T-helper 1 cell (primary cell): ENCODE measurements at places on chromosomes 6 and 20.

- DNase-seq, result no peak
Observed at GRCh38 chr6:7426447-7427169, 37.0 kb downstream of the RIOK1 start.

- peak; percentile 56 for DNase-seq
Observed at GRCh38 chr20:41617059-41617901, 897 bp downstream of the CHD6 start.

DNA sequence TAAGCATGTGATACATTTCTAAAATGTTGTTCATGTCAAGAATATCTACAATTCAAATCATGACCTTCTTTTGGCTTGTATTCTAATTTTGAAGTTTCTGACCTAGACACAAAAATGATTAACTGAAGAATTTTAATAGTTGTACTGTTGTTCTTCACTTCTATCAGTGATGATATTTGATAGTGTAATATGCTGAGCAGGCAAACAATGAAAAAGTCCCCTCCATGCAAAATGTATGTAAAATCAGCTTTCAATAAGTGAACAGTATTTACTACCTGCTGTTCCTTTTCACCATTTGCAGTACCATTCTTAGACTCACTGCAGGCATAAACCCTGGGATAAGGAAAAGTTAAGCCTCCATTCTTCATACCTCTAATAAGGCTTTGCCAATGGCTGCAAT lies 201.5 kb downstream of the LAMA2 start:
- DNase-seq, result no peak

DNA sequence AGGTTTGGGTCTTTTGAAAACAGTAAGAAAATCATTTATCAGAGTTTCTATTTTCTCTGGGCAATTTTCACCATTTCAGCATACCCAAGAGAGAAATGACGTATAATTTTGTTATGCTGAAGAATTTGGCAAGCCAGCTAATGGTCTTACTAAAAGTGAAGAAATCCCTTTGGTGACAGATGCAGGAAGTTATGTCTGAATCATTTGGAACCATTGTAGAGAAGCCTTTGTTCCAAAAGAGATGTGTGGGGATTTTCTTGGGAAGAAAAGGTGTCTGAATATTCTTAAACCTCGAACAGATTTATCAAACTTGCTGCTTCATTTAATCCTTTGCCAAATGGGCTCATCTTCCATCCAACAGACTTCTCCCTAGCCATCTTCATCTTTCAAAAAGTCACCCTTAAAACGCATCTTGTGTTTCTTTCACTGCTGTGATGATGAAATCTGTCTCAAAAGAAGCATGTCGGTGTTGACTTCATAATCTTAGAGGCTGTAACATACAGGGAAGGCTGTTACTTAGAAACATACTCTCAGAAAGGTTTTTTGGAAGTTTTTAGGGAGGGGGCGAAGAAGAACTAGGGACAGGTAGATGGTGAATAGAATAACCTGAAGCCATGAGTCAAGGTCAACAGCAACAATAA lies 39.5 kb downstream of the CITED2 start:
- DNase-seq, result no peak

DNA sequence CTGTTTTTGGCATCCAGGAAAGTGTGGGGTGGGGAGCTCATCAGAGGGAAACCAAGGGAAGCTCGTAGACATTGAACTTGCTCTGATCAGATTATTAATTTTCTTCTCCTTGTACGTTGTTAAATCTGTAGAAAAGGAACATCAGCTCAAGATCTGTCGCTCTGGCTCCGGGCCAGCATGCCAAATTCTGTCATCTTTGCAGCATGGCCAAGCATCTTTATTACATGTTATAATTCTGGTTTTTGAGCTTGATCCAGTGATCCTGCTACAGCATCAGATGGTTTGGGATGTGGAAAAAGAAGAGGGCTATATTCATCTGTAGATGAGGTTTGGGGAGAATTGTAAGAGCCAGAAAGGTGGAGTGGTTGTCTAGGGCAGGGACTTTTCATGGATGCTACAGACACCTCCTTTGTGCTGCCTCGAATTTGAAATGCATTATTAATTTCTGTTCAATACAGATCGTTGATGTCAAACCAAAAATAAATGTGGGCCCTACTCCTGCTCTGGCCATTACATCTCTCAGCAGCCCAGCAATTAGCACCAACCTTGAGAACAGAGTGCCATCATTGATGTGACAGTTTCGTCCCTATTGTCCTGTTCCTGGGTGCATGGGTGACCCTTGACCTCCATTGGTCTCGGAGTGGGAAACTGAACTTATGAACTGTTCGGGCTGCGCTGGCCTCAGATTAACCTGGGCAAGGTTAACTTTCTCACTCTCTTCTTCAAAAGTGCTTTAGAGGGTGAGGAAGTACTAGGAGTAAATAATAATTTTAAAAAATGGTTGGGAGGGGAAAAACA lies 250.8 kb downstream of the SOX4 start:
- no peak for DNase-seq

- no peak for DNase-seq
Observed at GRCh38 chr6:107656401-107656800, 166.5 kb downstream of the SOBP start.

DNA sequence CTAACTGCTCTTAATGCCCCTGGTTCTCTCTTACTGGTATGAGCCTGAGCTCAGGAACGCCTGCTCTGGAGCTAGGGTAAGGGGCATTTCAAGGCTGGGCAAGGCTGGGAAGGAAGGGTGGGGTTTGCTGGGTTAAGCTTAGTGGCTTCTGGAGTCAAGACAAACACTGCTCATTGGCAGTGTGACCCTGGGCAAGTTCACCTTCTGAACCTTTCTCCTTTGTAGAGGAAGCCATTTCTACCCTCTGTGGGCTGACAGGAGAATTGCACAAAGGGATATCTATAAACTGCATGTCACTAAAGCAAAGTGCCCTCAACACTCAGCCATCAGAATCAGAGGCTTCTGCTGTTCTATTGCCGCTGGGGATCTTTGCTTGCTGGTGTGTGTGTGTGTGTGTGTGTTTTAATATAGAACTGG lies 20.3 kb upstream of the LRRN4 start:
- no peak for DNase-seq

DNA sequence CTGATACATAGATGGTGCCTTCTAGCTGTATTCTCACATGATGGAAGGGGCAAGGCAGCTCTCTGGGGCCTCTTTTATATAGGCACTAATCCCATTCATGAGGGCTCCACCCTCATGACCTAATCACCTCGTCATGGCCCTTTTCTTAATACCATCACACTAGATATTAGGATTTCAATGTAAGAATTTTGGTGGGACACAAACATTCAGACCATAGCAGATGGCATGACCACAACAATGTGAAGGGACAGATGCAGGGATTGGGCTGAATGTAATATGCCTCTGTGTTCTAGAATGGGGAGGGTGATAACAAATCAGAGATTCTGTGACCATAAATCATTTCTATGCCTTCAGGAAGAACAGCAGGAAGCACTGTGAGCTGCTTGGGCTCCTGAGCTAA lies 145.8 kb downstream of the LCA5 start:
- DNase-seq, result no peak

DNA sequence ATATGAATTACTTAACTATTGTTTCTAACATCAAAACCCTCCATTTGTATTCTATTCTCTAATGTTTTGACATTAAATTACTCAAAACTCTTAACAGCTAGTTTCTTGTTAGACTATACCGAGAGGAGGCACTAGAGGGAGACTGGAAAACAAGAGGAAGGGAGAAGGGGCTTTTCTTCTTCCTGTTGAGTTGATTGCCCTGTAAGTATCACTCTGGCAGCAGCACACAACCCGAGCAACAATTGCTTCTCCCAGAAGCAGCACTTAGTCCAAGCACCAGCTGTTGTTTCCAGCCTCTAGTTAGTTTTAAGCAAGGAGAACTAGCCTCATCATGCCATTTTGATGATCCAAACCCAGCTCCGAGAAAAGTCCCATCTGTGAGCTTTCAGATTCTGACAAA lies 603.8 kb downstream of the PRKN start:
- no peak for DNase-seq

- DNase-seq, result no peak
Observed at GRCh38 chr6:34143884-34144580, 1.9 kb downstream of the GRM4 start.

DNA sequence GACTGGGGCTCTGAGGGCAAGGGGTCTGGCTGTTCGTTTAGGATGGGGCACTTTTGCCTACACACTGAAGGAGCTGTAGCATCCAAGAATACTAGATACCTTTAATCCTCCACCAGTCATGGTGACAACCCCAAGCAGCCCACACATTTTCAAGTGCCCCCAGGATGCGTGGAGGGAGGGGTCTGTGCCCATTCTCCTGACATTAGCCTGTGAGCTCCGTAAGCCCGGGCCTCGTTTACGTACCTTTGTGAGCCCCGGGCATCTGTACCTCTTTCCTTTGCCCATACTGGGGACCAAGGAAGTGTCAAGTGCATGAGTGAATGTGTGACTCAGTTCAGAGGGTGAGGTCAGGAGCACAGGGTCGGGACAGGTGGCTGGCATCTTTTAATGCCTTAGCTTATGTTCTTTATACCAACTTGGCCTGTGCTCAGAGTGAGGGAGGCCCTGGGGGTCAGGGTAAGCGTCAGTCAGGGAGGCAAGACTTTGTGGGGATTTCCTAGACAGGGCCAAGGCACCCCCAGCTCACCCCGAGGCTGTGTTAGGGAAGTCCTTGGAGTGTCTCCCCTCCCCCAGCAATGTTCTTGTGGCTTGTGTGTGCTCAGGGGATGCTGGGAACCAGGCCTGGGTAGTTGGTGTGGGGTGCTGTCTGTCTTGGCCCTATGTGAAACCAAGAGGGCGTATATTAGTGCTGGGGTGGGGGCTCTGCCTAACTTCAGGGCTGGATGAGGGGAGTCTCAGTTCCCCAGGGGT lies 12.9 kb downstream of the VEGFA start:
- no peak for DNase-seq

DNA sequence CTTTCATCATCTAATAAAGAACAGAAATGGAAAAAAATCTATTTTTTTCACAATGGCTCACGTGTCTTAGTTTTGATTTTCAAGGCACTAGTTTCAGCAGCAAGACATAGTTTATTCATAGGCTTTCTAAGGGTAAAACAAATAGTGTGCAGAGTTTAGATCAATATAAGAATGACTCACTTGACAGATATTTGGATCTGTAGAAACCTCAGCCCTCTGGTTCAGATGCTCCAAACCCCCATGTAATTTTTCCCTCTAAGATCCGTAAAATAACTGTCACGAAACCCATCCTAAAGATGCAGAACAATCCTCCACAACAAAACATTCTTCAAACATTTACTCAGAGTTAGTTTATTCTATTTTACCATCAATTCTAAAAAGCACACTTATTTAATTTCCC lies 43.4 kb downstream of the IYD start:
- DNase-seq, result no peak

GRCh38 chr6:131387562-131388447 lies 185.2 kb upstream of the ARG1 start:
- no peak for DNase-seq

GRCh38 chr6:128914051-128914450 lies 31.1 kb downstream of the LAMA2 start:
- DNase-seq, result no peak

- DNase-seq, result no peak
Observed at GRCh38 chr20:40880063-40880728, 148.4 kb upstream of the TOP1 start.

DNA sequence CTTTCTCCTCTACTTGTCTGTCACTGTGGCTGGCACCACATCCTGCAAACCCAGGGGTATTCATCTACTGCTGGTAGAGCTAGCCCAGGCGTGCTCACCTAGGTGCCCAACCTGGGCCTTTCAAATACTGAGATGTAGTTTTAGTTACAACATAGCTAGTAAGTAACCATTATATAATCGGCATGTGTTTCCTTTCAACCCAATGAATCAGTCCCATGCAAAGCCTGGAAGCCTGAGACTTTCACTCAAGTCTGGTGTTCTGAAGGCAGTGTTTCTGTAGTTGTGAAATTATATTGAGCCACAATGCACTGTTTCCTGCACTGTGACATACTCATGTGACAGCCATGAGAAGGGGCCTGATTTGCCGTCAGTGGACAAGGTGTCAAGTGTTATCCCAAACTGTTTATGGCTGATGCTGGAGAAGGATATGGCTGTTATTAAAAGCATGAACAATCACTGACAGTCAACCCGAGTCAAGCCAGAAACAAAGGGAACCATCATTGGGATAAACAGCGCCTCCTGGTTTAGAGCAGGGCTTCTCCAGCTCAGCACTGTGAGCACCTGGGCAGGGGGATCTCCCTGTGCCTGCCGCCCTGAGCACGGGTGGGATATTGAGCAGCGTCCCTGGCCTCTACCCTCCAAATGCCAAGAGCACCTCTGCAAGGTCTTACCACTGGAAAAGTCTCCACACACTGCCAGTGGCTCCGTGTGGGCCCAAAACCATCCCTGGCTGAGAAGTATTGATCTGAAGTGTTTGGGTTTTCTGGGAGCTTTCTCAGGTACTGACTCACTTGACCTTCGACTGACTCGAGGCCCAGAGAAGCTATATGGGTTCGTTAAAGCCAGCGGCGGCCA lies 1.6 kb downstream of the PSMA7 start:
- peak; percentile 20 for DNase-seq

DNA sequence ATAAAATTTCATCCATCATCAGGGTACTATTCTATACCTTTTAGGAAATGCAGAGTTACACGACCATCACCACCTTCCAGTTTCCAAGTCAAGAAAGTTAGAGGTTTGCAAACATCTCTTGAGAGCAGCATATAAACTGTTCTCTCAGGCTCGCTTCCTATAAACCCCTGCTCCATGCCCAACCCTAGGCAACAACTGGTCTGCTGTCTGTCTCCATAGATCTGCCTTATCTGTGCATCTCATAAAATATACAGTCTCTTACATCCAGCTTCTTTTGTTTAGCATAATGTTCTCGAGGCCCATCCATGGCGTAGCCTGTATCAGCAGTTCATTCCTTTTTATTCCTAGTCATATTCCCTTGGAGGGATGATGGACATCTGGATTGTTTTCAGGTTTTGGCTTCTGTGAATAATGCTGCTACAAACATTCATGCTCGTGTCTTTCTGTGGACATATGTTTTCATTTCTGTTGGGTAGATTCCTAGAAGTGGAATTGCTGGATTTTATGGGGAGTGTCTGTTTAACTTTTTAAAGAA lies 6.1 kb downstream of the PTPRT start:
- DNase-seq, result no peak

DNA sequence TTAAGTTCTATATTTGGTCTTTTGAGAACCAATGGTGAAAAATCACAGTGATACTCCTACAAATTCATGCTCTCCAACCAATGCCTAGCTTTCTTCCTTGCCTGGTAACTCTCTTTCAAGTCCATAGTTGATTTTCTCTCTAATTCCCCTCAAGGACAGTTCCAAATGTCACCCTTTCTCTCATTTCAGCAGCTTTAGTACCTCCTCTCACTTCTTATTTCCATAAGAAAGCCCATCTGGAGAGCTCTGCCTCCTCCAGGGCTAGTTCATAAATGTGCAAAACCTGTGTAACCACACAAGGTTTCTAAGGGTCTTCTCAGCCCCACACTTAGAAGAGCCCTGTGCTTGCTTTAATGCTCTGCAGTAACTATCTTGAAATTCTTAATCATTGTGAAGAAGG lies 155.4 kb upstream of the PLCB4 start:
- DNase-seq, result no peak

- DNase-seq, result no peak
Observed at GRCh38 chr6:113365191-113365590, 492.0 kb upstream of the MARCKS start.

GRCh38 chr20:19213946-19214490 lies 1.6 kb downstream of the SLC24A3 start:
- no peak for DNase-seq

GRCh38 chr6:38092465-38092864 lies 272.9 kb downstream of the ZFAND3 start:
- no peak for DNase-seq
